ENCODE measurements at places on chromosomes 7 and 10.

- no peak for DNase-seq
Measured at GRCh38 chr10:83706120-83706519, 433.2 kb upstream of the GHITM start.

- DNase-seq = no peak
Measured at GRCh38 chr10:102872163-102872562, 2.9 kb downstream of the AS3MT start.

- no peak for DNase-seq
Measured at GRCh38 chr10:18137111-18137510, 3.1 kb upstream of the CACNB2 start.

- DNase-seq = no peak
Measured at GRCh38 chr10:17423632-17424186, 30.7 kb downstream of the ST8SIA6 start.

GRCh38 chr7:150858236-150859197 is 6.2 kb downstream of the AOC1 start:
- DNase-seq = no peak

DNA sequence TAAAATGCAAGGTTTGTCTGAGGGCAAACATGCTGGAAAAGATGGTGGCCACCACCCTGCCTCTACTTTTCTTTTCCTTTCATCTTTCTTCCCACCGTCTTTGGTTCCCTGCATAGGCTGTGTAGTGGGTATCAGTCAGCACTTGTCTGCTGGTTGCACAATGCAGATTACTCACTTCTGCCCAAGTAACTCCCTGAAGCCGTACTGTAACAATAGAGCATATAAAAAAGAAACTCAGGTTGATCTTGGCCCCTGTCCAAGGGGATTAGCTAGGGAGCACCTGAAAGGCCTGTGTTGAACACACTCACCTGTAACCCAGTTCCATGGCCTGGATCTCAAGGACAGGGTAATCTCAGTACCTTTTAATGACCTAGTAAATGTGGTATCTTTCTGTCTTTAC is 533.0 kb upstream of the GALNT17 start:
- DNase-seq = no peak

- no peak for DNase-seq
Measured at GRCh38 chr10:126908225-126908624, 3.0 kb downstream of the DOCK1 start.

- no peak for DNase-seq
Measured at GRCh38 chr7:36312064-36312914, 77.4 kb upstream of the ANLN start.

Data from esophagus squamous epithelium (tissue), 5 donors.